ENCODE measurements at places on chromosomes 11 and 22.

DNA sequence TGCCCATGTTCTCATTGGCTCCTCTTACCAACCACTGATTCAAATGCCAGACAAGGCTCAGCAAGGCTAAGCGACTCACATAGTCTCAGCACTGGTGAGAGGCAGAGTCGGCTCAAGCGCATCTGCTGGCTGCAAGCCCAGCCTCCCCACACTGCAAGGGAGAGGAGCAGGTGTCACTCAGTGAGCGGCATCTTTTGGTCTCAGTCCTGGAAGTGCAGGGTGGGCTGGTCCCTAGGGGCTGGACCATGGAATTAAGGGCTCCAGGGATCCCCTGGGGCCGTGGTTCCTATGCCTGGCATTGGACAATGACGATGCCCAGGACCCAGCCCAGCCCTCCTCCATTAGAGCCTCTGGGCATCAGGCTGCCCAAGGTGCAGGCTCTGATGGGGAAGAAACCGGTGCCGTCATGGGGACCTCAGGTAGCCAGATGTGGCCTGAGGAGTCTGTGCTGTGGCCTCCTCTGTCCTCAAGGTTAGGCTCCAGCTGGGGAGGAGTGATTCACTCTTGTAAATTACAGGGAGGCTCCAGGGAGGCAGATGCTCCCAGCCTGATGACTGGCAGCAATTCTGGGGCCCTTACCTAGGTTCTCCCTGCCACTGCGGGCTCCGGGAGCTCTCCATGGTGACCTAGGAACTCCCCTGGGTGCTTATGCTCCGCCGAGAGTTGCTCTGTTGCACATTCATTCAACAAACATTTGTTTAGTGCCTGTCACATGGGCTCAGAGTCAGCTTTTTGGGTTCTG is 28.0 kb downstream of the FADS2 start:
- DNase-seq: no peak

- DNase-seq: no peak
These were observed 145.0 kb upstream of the ARHGAP20 start for GRCh38 chr11:110856996-110857812.

- no peak for DNase-seq
These were observed 98.0 kb downstream of the ATG16L2 start for GRCh38 chr11:72912253-72912652.

DNA sequence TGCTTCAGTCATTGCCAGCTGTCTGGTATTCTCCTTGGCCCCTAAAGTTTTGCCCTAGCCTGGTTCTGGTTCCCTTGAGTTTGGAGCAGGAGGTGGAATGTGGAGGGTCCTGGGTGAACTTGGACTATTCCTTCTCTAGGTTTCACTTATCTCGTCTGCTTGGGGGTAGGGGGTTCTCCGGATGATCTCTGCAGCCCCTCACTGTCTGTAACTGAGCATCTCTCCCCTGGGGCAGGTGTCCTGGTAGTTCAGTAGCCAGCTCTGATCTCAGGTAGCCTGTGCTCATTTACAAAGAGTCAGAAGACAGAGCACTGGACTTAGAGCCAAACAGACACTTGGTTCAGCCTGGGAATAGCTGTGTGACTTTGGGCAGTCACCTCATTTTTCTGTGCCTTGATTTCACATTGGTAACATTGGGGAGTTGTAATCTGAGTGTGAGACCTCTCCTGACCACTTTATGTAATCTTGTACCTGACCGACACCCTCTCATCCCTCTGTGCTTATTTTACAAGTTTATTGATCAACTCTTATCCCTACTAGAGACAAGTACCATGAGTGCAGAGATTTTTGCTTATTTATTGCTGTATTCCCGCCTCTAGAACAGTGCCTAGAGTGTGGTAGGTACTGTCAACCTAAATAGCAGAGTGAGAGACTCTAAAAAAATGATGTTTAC is 804 bp downstream of the CCDC134 start:
- no peak for DNase-seq

DNA sequence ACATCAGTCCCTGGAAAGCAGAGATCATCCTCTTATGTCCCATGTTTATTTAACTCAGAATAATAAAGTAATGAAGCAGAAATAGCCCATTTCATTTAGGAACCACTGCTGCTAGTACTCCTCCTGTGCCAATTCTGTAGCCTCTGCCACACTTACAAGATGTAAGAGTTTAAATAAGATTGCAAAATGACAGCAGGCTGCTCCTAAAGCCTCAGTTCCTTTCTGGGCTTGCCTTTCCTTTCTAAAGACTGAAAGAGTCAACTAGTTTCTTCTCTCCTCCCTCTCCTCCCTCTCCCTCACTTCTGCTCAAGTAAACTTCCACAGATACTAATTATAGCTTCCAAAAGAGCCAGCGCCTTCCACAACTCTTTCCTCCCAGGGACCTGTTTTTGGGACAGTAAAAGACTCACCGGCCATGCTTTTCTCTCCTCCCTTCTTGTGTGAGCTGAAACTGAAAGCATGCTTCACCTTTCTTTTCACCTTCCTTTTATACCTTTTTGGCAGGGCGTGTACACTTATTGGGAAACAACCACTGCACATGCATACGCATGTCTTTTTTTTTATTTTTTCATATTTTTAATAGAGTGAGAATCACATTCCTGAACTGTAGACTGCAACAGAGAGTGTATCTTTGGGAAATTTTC is 26.1 kb upstream of the CARD16 start:
- no peak for DNase-seq

GRCh38 chr11:84757711-84758110 is 869.4 kb downstream of the DLG2 start:
- DNase-seq: no peak

GRCh38 chr11:43987384-43988039 is 45.1 kb downstream of the C11orf96 start:
- DNase-seq: no peak

DNA sequence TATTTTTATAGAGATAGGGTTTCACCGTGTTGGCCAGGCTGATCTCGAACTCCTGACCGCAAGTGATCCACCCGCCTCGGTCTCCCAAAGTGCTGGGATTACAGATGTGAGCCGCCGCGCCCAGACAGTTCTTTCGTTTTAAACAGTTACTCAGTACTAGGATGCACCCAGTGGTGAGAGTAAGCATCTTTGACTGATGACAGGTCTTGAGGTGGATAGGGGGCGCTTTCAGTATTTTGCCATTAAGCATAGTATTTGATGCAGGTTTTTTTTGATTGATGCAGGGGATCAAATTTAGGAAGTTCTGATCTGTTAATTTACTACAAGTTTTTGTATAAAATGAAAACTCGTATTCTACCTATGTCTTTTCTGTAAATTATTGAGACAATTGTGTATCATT is 13.2 kb upstream of the TRIM34 start:
- DNase-seq: no peak

GRCh38 chr11:74647831-74648230 is 55.4 kb downstream of the POLD3 start:
- DNase-seq: no peak

DNA sequence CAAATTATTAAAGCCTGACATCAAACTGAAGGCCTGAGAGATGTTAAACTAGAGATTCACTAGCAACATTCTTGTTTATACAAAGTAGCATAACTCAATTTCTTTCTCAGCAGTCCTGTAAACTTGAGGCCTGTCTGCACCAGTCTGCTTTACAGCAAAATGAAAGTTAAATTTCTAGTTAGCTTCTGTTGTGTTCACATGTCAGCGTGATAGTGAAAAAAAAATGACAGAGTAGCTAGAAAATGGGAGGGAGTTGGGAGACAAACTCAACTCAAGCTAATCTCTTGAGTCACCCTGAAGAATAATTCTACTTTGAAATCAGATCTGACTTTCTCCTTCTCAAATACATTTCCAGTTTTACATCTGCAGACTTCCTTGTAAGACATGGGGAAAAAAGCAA is 6.5 kb downstream of the RBFOX2 start:
- DNase-seq: no peak

GRCh38 chr11:129093283-129093682 is 98.8 kb downstream of the ARHGAP32 start:
- no peak for DNase-seq

GRCh38 chr11:60078745-60079144 is 9.7 kb upstream of the MS4A2 start:
- DNase-seq: no peak

- no peak for DNase-seq
These were observed 344.1 kb downstream of the SOX6 start for GRCh38 chr11:16012125-16012751.

DNA sequence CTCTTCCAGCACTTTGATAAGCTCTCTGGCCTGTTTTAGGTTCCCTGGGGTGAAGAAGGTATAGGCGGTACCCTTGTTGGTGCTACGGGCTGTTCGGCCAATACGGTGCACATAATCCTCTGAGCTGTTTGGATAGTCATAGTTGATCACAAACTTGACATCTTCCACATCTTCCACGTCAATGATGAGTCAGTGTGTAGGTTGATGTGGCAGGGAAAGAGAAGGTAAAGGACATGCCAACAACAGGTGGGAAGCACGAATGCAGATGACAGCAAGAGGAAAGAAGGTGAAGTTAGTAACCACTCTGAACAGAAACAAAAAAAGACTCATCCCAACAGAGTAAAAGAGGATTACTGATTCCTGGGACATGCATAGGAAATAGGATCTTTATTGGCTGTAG is 18.2 kb downstream of the DDX17 start:
- DNase-seq: no peak

GRCh38 chr11:7612661-7613393 is 60.5 kb downstream of the CYB5R2 start:
- DNase-seq: no peak

- DNase-seq: no peak
These were observed 560.3 kb upstream of the CHORDC1 start for GRCh38 chr11:90783111-90783510.

- no peak for DNase-seq
These were observed 8.6 kb downstream of the EXPH5 start for GRCh38 chr11:108584973-108585372.

DNA sequence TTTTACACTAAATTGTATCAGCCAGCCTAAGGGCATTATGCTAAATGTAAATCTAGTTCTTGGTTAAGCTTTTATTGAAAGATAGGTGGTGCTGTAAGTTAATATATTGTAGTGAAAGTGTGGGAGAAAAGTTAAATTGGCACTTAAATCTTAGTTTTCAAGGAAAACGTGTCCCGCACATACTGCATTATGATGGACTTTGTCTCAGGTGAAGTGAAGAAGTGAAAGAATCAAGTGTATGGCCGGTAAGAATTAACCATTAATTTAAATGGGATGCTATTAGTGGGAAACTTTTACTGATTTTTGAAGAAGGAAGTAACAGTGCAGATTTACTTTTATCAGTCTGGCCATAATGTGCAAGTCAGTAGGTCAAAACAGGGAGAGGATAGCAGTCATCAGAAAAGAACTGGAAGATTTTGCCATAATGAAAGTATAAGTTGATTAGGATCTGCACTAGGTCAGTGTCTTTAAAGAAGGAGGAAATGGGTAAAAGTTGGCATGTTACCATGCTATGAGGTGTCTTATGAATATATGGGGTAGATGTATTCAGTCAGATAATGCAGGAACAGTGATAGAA is 81.6 kb downstream of the PDHX start:
- no peak for DNase-seq

GRCh38 chr22:33869946-33870345 is 50.3 kb downstream of the LARGE1 start:
- DNase-seq: no peak

GRCh38 chr11:18936002-18936673 is 3.1 kb downstream of the MRGPRX1 start:
- no peak for DNase-seq

GRCh38 chr22:36365020-36365411 is 22.8 kb downstream of the MYH9 start:
- peak; percentile 75 for DNase-seq

- no peak for DNase-seq
These were observed 158.7 kb downstream of the ST3GAL4 start for GRCh38 chr11:126514061-126514693.

DNA sequence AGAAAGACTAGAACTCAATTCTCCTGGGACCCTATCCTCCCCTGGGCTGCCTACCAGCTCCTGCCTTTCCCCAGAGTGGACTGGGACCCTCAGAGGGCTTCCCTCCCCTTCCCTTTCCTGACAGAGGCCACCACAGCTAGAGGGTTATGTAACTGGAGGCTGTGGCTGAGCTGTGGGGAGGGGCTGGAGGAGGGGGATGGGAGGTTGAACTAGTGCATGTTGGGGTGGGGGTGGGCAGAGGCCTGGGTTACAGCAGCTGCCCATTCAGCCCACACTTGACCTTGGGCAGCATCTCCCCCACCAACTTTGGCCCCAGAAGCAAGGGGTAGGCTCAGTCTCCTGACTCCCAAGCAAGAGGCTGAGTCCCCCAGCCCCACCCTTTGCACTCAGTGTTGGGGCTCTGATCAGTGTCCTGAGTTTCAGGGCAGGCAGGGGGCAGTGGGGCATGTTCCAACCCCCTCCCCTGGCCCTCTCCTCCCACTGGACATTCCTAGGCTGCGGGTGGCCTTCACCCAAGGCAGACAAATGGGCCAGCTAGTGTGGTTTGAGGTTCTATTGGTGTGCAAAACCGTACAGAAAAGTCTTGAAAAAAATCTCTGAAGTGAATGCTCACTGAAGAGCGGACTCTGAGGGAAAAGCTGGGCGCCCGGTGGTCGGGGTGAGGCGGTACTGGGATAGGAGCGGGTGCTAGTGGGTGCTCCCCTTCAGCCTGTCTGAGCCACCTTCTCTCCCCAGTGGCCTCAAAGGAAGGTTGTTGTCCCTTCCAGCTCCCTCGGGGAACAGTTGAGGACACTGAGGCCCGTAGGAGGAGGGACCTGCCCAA is 3.8 kb downstream of the KCNC1 start:
- no peak for DNase-seq

GRCh38 chr22:48241658-48242057 is 1479.2 kb downstream of the TBC1D22A start:
- DNase-seq: no peak

- no peak for DNase-seq
These were observed 151.4 kb downstream of the BRD1 start for GRCh38 chr22:49676230-49676629.

- DNase-seq: no peak
These were observed 29.6 kb upstream of the SNX19 start for GRCh38 chr11:130945896-130946295.

GRCh38 chr11:5736396-5736795 is at the start of gene OR56B1:
Gene OR56B1 (plus strand): TSS chr11:5736448. CDS start chr11:5736517, 69 bp downstream.
- DNase-seq: no peak

GRCh38 chr22:39147335-39148025 is 5.0 kb downstream of the CBX7 start:
- DNase-seq: no peak

DNA sequence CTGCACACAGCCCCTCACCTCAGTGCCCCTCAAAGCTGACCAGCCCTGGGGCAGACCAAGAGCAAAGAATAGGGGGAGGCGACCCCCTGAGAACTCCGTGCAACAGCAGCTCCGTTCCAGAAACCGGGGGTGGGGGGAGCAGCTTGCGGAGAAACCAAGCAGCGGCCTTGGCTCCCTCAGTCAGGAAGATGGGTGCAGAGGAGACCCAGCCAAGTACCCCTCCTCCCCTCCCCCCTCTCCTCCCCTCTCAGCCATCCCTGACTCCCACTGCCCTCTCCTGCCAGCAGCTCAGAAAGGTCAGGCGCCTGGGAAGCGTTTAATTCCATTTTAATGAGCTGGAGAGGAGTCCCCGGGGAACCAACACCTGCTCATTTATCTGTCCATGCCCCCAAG is 78.9 kb downstream of the PDE2A start:
- no peak for DNase-seq

- DNase-seq: no peak
These were observed 304.9 kb upstream of the PLET1 start for GRCh38 chr11:112565551-112565950.
